Activated naive CD4-positive, alpha-beta T cell treated with anti-CD3 and anti-CD28 coated beads, Interleukin-2, amount 50 U/mL, for 16 hours (primary cell): ENCODE measurements at places on chromosomes 2 and 18.

GRCh38 chr2:127342101-127342500, 45.7 kb downstream of the MAP3K2 start:
- no peak for DNase-seq

DNA sequence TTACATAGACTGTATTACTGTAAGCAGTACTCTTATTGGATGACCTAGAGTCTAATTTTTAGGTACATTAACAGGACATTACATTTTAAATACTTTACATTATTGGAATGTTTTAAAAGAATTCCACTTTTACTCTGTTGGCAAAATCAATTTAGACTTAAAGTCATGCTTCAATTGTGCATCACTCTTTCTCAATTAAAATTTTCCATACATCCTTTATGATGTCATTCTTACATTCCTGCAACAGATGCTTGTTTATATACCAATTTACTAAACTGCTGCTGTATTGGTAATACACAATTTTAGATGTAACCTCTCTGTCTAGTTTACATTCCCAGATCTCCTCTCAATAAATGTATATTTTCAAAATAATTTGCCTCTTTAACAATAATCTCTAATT, 440.1 kb downstream of the ZEB2 start:
- DNase-seq = no peak

DNA sequence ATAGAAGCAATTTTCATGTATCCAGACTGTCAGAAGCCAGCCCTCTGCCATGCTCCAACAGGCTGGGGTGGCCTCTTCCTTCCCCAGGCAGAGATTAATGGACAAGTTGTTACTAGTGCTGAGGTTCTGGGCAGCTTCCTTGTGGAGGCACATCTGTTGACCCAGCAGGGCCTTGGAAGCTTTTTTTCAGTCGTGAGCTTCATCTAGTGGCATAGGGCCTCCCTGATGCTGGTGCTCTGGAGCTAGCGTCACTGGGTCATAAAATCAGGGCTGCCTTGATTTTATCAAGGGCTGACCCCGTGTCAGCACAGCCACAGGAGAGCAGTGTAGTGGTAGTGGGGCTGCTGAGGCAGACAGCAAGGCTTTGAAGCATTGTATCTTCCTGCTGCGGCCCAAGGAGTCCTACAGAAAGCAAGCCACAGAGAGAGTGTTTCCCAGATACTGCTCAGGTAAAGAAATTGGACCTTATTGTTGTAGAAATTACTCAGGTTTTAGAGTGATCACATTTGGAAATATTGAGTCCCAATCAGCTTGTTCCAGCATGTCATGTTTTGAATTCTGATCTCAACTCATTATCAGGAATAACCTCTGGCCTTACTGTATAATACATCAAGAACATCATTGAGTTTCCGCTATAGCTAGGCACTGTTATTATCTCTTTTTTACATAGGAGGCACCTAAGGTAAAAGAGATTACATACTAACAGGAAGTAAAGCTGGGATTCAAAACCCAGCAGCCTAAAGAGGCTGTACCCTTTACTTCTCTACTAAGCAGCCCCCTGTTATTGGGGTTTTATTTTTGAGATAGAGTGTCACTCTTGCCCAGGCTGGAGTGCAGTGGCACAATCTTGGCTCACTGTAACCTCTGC, 92.3 kb upstream of the ALPP start:
- no peak for DNase-seq

- DNase-seq = no peak
Observed at GRCh38 chr2:241295326-241296095, 20.0 kb downstream of the HDLBP start.

GRCh38 chr18:62682371-62682770, 33.0 kb upstream of the PHLPP1 start:
- no peak for DNase-seq

GRCh38 chr2:217523286-217523685, 479.5 kb downstream of the TNS1 start:
- DNase-seq = no peak

GRCh38 chr18:45221363-45221762, 393.9 kb upstream of the SLC14A2 start:
- DNase-seq = no peak

DNA sequence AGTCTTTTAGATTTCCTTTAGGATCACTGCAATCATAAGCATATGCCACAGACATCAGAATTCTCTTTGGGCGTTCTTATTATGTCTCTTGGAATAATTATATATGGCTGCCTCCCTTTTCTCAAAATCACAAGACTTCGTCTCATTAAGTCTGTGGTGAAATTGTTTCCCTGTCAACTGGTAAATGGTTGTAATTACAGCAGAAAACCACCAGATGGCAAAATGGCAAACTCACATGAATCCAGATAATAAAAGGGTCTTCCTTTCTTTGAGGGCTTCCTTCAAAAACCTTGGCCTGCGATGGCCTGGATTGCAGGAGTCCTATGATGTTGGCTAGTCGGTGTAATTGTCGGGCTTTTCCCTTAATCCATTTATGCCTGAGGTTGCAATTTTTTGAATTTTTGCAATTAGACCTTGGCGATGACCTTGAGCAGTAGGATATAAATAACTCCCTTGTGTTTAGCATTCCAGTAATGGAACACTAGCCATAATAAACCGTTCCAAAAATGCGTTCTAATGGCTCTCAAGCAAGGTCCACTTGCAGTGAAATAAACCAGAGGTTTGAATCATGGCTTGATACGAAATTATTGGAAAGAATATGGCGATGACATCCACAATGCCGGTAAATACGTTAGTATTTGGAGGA, 656.4 kb downstream of the MBD2 start:
- DNase-seq = no peak

- peak; percentile 16 for DNase-seq
Observed at GRCh38 chr2:178306352-178307073, 112.2 kb downstream of the OSBPL6 start.

GRCh38 chr2:8654041-8654440, 27.8 kb upstream of the ID2 start:
- no peak for DNase-seq

DNA sequence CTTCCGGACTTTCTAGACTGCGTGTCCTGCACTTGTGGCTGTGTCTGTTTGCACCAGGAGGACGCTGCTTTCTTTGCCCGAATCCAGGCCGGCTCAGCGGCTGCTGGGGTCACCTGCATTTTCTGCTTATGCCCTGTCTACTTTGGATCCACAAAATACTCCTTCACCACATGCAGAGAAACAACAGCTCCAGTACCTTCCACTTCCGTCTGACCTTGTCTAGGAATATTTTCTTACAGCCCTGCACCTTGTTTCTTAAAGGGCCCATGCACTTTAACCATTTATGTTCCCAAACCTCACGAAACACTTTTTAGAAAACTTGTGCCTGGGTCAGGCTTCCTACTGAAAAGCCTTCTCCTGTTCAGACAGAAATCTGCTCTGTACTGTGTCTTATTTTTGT, 129.4 kb upstream of the NCK2 start:
- no peak for DNase-seq

DNA sequence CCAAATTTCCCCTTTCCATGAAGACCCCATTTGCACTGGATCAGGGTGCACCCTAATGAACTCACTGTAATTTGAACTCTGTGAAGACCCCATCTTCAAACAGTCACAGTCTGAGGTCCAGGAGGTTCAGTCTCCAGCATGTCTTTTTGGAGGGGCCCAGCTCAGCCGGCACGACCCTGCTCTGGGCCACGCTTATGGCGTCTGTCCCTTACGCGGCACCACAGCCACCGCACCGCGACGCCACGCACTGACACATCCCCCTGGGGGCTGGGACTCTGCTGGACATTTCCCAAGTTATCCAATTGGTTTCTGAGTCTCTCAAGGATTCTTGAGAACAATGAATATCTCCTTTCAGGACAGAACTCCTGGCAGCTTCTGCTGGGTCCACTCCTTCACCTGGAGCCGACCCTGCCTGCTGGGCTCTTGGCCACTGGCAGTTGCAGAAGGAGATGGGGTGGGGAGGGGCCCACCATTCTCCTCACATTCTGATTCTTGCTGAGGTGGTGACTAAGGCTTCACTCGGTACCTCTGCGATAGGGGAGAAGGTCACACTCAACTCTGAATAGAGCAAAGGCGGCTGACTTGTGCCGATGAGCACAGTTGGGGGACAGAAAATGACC, 124.0 kb downstream of the RTP5 start:
- DNase-seq = peak; percentile 4

DNA sequence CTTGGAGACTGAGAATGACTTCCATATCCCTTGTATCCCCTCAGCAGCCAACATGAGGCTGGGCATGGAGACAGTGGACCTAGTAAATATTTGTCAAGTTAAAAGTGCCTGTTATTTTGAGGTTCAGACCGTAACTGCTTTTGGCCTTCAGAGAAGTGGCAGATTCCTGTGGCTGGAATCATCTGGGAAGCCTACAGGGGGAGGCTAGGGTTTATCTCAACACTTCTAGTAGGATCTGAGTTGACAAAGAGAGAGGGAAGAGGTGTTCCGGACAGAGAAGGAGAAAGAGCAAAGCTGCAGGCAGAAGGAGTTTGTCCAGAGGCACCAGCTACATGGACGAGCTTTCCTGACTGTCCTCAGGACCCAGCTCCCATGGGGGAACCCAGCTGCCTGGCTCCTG, 27.0 kb downstream of the SLC14A2 start:
- no peak for DNase-seq

DNA sequence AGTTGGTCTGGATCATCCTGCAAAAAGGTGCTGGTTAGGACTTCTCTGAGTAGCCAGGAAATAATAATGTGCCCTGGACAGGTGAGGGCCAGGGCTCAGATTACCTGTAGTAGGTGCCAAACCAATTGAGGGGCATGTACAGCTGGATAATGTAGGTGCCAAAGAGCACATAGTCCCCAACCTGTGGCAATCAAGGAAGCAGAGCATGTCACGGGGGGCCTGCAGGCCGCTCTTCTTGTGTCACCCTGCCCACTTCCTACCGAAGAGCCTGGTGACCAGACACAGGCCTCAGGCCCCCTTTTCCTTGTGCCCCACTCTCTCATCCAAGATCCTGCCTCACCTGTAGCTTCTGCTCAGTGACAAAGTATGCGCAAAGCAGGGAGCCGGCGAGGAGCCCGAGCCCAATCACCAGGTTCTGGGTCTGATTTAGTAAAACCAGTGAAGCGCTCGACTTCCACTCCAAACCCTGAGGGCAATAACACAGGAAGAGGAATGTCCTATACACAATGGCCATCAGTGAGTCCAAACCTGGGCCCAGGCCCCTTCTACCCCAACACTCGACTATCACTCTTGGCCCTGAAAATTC, 5.2 kb downstream of the ABCB6 start:
- DNase-seq = no peak

DNA sequence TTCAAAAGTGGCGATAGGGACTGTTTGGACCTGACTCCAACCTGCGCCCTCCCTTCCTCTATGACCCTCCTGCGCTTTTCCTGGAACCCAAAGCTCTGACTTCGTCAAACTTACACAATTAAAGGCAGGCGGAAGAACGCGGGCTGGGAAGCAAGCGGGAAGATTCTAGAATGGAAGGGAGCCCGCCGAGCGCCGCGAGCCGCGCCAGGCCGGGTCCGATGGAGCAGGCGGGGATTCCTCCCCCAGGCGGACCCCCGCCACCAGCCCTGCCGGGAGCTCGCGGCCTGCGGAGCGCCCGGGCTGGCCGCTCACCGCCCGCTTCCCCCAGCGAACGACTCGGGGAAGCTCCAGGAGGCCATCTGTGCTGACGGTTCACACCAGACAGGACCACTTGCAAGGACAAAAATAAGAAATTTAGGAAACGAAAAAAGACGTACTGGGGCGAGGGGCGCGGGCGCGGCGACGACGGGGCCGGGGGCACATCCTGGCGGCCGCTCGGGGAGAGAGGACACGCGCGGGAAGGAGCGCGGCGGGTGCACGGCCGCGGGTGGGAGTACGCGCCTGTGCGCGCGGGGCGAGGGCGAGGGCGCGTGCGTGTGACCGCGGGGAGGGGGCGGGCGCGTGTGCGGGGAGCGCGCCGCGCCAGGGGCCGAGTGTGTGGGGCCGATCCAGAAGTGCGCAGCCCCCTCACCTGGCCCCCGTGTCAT, 1.1 kb upstream of the SALL3 start:
- DNase-seq = no peak

DNA sequence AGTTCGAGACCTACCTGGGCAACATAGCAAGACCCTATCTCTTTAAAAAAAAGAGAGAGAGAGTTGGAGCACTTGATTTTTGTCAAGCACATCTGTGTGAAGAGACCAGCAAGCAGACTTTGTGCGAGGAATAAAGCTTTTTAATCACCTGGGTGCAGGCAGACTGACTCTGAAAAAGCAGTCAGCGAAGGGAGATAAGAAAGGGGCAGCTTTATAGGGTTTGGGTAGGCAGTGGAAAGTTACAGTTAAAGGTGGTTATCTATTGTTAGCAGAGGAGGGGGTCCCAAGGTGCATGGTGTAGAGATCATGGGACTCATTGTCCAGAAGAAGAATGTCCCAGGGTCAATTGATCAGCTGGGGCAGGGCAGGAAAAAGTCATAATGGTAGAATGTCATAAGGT, 34.4 kb downstream of the NCL start:
- DNase-seq = no peak

DNA sequence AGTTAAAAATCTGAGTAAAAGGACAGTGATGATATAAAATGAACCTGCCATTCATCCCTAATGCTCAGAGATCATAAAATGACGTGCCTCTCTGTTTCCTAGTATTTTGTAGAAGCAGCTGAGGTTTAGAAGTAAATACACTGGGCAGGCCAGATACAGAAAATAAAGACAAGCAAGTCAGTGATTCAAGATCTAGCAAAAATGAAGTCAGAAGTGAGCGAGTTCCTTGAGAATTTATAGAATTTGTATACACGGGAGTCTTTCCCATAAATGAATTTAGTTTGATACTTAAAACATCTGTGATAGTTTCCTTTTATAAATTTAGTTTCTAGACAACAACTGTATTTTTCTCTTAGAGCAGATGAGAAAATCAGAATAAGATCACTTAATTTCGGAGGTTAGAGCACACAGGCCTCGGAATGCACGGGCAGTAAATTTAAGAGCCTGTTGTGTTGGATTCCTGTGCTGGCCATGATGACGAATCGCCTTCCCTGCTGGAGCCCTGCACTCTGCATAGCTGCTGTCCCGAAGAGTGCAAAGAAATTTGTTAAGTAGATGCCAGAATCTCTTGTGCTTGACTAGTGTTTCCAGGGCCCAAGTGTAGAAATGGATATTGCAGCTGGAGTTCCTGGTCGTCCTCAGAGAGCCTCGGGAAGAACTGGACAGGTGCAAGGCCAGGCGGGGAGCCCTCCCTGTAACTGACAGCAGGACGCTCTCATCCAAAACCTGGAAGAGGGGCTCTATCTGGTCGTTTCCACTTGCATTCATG, 83.7 kb upstream of the RBM44 start:
- DNase-seq = no peak

DNA sequence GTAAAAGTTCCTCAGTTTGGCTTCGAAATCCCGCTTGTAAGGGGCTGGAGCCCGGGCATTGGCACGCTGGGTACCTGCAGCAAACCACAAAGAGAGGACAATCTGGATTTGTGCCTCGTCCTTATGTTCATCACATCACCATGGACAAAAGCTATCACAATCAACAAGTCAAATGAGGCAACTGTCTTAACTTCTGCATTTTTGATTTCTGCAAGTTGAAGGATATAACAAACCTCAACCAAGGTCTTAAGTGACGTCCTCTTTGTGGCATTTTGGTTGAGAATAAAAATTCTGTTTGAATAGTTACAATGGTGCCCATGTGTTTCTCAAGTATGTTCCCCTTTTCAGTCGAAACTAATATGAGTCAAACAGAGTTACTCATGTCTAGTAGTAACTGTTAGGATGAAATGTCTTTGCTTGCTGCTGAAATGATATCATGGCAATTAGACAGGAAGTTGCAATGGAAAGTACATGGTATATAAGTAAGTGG, 70.8 kb upstream of the STK17B start:
- DNase-seq = no peak

- DNase-seq = no peak
Observed at GRCh38 chr2:198188982-198189381, 384.6 kb downstream of the PLCL1 start.
